ENCODE measurements at places on chromosomes 4 and X.

DNA sequence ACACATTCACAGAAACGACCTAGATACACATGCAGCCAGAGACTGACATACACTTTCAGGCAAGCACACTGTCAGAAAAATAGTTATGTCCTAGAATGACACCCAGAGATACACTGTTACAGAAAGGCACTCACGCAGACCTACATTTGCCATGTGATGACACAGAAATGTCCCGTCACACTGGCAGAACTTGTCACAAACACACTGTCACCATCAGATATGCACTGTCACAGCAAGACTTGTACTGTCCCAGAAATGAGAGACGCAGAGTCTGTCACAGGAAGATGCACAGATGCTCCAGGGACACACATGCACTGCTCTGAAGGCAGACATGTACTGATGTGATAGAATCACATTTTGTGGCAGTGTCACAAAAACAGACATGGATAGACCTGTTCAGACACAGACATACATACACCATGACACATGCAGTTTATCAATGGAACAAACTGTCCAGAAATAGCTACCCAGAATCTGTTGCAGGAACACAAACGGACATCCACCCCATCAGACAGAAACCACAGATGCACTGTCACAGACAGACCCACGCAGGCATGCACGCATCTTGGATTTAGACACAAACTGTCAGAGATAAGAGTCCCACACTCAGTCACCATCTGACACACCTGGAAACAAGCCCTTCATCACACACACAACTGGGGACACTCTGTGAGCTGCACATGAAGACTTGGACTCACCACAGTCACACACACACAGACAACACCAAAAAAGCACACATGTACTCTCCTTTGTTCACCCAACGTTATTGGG lies 1.3 kb upstream of the PIM2 start:
- DNase-seq, result no peak

DNA sequence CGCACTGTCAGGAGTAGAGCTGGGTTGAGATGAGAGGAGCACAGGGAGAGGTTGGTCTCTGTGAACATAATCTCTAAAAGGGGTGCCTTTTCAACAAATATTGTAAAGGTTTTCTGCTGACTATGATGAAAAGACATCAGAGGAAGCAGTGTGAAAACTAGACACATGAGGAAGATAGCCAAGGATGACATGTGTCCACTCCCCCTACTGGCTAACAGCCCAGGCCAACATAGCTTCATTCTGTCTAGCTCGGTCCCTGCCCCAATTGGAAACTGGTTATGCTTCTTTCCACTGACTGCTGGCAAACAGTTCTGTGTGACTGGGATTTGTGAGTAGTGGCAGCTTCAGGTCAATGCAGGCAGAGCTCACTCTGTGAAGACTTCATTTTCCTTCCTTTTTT lies 115.4 kb upstream of the ESX1 start:
- DNase-seq, result no peak

GRCh38 chr4:72430050-72430449 lies 139.0 kb downstream of the ADAMTS3 start:
- DNase-seq, result no peak

- DNase-seq, result no peak
Observed at GRCh38 chrX:17759990-17760389, 22.7 kb downstream of the SCML1 start.

DNA sequence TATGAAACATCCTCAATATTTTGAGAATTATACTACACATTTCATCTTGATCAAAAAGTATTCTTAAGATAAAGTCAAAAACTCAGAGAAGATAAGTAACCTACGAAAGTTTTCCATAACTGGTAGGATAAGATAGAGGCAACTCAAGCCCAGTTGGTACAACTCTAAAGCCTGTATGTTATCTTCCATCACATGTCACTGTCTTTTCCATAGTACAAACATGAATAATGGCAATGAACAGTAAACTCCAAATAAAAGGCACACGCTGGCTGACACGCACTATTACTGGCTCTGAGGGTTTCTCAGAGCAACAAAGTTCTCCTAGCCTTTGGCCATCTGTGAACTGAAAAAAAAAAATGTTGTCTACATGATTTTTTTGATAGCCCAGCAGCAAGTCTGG lies 27.2 kb downstream of the LIN54 start:
- no peak for DNase-seq

- DNase-seq, result no peak
Observed at GRCh38 chr4:25441519-25442117, 64.6 kb downstream of the ANAPC4 start.

DNA sequence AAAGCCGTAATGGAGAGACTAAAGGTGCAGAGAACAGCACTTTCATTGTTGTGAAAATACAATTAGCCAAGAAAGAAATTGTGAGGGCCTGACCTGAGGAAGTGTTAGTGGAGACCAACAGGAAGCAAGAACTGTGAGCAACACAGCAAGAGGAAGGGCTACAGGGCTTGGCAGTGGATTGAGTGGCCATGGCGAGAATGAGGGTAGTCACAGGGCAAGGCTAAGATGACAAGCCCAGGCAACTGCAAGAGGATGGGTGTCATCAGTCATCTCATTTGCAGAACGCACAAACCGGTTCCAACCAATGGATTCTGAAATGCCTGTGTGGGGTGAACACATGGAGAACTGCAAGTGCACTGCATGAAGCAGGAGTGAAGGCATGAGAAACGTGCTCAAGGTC lies 3.6 kb downstream of the SLC10A6 start:
- no peak for DNase-seq

GRCh38 chr4:40178672-40179071 lies 18.2 kb upstream of the RHOH start:
- no peak for DNase-seq

- no peak for DNase-seq
Observed at GRCh38 chr4:171876636-171877035, 63.4 kb downstream of the GALNTL6 start.

DNA sequence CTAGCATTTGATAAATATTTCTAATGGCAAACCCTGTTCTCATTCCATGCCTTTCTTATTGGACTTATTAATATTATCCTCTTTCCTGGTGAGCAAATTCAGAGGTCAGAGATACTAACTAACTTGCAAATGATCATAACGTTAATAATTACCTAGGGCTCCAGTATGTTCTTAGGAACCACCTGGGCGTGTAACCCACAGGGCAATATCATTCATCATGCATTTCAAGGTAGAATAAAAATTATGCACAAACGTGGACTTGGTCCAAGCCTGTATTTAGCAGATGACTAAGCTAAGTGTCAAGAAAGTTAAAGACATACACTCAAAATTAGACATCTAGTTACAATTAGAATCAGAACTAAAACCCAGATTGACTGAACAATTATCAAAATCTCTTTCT lies 850.1 kb downstream of the TRIML1 start:
- no peak for DNase-seq

- DNase-seq, result no peak
Observed at GRCh38 chr4:76000279-76000678, 7.0 kb downstream of the CXCL9 start.

DNA sequence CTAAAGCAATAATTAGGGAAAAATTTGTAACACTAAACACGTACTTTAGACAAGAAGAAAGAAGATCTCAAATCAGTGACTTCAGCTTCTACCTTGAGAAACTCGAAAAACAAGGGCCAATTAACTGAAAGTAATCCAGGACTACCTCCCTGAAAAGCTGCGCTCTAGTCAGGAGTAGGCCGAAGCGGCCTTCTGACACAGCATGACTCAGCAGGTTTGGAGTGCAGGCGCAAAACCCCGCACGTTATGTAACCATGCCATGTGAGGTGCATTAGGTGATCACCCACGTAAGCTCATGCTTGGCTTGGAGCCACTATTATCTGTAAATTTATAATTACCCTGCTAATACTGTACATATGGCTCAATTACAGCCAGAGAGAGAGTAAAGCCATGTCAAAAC lies 52.8 kb upstream of the CCDC149 start:
- no peak for DNase-seq

DNA sequence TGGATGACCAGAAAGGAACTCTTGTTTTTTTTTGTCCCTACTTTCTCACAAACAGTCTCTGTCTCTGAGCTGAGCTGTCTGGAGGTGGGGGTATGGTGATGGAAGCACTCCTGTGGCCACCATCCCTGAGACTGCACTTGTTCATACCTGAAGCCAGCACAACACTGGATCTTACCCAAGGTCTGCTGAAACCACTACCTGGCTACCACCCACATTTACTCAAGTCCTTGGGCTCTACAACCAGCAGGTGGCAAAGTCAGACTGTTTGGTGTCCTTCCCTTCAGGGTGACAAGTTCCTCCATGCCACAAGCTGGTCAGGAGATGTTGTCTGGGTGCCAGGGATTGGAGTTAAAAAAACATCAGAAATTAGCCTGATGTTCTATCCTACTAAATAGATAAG lies 89.7 kb downstream of the NEXMIF start:
- no peak for DNase-seq

DNA sequence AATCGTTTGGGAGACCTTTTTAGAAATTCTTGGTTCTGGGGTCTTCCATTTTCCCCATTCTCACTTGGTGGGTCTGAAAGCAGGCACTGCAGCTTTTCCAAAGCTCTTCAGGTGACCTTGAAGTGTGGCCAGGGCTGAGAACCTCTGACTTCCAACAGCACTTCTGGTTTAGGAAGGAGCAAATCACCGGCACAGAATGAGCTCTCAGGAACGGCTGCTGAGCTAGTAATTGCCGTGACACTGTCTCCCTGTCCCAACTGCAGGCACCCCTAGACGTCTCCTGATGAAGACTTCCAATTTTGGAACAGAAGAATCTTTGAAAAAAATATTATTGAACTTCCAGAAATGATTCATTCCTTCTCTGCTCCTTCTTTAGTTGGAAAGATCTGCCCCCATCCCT lies 31.3 kb downstream of the CD38 start:
- DNase-seq, result no peak

DNA sequence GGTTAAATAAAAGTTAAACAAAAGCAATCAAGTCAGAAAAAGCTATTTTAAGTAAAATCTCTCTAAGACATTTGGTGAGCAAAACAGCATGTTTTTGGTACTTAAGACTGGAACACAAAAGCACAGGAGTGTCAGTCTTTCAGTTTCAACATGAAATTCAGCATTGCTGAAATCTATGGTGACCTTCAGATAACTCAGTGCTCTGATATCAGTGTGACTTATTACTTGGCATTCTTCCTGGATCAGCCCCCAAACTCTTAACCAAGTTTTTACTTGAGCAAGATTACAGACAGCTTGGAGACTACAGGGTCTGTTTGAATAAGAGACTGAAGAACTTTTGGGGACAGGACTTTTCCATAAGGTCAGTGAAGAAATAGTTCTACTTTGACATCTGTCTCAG lies 437.2 kb downstream of the RAPGEF2 start:
- no peak for DNase-seq

DNA sequence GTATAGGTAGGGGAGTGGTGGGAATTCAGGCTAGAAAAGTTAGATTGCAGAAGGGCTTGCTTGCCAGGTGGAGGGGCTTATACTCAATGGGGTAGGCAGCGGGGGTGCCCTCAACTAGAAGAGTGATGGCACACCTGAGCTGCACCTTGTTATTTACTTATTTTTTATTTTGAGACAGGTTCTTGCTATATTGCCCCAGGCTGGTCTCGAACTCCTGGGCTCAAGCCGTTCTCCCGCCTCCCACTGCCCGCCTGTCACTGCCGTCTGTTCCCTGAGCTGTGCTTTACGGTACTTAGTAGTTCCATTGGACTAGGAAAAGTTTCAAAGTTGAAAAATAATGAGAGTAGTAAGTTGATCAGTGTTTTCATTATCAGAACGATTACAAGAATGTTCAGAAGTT lies 2.0 kb downstream of the ZFX start:
- no peak for DNase-seq

DNA sequence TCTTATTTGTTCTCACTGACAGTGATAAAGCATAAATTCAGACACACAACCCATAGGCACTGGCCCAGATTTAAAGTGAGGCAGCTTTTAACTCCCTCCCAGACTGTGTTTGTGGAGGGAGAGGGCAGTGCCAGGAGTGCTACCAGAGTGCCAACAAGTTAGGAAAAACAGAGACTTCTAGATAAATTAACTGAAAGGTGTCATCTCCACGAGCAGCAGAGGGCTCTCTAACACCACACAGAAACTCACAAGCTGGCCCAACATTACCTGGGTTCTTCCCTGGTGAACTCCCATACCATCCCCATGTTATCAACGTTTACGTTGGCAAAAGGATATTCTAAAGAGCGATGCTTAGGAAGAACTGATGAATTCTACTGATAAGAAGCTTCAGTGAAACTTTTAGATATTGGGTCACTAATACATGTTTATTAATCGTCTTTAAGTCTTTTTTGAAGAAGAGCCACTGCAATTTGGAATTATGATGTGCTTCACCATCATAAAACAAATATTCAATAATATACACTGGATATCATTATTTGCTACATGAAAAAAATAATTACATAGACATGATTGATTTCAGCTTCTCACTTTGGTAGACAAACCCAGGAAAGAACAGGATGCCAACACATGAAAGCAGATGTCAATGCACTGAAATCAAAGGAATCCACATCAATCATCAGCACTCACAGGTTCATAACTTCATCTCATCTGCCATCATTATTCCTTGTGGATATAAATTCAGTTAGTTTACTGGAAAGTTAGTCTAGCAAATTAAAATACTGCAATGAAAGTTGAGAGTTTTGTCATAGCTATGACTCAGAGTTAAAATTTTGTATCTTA lies 121.2 kb upstream of the NAP1L5 start:
- DNase-seq, result no peak

DNA sequence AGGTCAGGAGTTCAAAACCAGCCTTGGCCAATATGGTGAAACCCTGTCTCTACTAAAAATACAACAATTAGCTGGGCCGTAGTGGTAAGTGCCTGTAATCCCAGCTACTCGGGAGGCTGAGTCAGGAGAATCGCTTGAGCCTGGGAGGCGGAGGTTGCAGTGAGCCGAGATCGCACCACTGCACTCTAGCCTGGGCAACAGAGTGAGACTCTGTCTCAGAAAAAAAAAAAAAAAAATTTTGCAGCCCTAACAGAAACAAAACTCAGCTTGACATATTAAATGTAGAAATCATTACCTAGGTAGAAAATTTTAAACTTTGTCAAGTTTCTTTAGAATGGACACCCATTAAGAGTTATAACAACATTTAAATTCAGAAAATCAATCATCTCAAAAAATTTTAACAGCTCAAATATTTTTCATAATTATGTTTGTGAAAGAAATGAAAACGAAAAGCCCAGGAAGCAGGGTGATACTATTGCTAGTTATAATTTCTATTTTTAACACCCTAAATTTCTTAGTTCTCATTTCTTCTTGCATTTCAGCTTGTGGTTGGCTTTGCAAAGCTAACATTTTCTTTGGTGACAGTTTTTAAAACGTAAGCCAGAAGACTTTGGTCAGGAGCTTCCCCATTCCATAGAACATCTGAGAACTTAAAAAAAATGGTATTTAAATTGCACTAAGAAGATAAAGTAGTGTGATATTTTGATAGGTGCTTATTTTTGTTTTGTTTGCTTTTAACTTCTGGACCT lies 33.3 kb upstream of the RBBP7 start:
- no peak for DNase-seq

DNA sequence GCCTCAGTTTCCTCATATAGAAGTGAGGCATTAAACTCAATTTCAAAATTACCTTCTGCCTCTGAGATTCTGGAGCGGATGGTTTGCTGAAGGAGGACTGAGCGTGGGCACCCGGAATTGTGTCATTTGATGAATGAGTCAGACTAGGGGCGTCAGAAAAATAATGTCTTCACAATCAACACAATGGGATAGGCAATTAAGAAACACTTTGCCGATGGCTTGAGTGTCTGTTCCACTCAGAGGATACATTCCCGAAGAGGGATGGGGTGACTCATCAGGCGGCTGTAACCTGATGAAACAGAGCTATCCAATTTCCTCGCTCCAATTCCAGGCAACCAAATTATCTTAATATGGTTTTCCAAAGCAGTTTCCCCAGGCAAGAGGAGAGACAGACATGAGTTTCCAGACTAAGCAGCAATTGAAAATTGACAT lies 1.2 kb upstream of the CHRNA9 start:
- no peak for DNase-seq
